ENCODE measurements at places on chromosomes 7 and 10. TPM values are rescaled to one million over a fixed set of nuclear protein-coding genes. Genes with fewer than 3 reads are reported as not detected.

Gene PTN
- 2.1 TPM for total RNA-seq

Gene ZNF727
- not detected for total RNA-seq

Gene NKX2-3
- total RNA-seq: not detected

DNA sequence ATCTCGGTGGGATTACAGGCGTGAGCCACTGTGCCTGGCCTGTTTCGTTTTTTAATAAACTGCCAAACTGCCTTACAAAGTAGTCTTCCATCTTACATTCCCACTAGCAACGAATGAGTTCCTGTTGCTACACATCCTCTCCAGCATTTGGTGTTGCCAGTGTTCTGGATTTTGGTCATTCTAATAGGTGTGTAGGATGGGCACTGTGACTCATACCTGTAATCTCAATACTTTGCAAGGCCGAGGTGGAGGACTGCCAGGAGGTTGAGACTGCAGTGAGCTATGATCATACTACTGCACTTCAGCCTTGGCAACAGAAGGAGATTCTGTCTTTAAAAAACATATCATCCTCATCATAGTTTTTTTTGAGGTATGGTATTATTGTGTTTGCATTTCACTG, 21.4 kb upstream of the RSBN1L start:
- DNase-seq: peak; percentile 58

Measured in HFFc6 (cell line).